IPS DF 19.7 (cell line): ENCODE measurements at places on chromosomes 1 and 21.

GRCh38 chr1:24762133-24762676, 17.0 kb downstream of the CLIC4 start:
- DNase-seq = no peak

GRCh38 chr1:207825719-207826556, 74.1 kb downstream of the CD46 start:
- no peak for DNase-seq

DNA sequence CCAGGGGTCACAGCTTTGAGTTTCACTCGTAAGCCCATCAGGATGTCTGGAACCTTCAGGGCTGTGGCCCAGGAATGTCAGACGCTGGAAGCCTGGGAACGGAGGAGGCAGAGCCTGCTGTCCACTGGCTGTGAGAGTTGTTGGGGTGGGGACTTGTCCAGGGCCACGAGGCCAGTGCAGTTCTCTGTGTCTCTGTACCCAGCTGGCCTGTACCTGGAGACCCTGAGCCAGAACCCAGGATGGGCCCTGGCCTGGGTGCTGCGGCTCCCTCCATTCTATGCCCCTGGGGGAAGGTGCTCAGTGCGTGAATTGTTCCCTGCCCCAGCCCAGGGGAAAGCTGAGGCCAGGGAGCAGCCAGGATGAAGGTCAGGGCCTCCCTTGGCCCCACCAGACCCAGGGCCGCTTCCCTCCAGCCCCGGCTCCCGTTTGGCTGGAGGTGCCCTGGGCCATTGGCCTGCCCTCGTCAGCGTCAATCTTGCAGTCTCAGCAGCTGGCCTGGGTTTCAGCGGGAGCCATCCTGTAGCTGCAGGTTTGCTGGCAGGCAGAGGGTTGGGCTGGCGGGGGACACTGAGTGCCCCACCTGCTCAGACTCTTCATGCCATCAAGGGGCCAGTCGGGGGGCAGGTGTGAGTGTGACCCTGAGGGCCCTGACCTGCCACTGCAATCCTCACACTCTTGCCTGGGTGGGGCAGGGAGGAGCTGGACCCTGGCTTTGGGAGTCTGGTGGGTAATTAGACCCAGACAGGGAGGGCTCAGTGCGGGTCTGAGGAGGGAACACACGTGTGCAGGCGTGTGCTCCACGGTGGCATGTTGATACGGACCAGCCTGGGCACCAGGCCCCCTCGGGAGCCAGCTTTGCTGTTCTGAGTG, 724 bp upstream of the CALML6 start:
- DNase-seq = no peak

GRCh38 chr1:244857761-244858160, 6.6 kb downstream of the HNRNPU start:
- DNase-seq = no peak

GRCh38 chr1:213982289-213982671, 5.5 kb upstream of the PROX1 start:
- no peak for DNase-seq

DNA sequence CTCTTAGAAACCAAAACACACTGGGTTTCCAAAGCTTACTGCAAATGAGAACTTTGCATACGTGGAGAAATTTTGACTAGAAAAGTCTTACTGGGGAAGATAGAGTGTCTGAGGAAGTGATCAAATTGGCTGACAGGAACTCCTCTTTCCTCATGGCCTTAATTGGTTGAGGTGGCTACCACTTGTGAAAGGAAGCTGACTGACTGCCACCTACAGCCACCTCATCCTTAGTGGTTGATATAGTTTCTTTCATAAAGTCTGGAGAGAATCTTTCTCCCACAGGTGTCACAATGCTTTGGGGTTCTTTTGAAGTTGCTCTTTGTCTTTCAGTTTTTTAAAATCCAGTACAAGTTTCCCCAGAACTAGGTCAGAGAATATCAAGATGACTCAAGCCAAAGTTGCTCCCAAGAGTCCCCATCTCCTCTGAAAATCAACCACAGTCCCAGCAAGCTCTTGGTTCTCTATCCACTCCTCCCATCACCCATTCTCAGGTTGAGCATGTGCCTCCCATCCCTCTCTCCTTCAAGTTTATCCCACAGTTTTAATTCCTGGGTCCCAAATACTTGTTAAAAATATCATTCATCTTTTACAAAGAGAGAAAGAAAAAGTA, 43.3 kb downstream of the GPR88 start:
- DNase-seq = no peak

DNA sequence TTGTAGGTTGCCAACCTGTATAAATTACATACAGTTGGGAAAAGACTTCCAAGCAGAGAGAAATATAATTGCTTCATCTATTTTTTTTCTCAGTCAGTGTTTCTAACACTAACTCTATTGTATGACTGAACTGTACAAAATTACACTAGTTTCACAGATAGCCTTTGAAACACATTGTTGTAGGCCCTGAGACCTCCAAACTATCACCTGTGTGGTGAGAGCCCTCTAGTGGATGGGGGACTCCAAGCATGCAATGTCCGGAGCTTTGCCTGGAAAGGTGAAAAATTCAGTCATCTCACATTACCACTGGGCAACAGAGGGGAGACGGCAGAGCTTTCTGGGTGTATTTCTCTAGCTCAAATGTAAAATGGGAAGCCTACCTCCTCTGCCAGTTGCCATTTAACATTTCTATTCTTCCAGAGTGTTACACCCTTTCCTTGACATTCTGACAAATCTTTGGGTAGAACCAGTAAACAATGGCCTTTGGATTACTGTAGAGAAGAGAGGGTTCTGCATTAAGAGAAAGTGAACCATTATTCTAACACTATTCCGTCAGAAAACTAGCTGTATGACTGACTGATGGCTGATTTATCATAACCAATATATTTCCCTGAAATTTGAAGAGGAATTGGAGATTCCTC, 212.2 kb downstream of the LYPLAL1 start:
- DNase-seq = peak; percentile 9

DNA sequence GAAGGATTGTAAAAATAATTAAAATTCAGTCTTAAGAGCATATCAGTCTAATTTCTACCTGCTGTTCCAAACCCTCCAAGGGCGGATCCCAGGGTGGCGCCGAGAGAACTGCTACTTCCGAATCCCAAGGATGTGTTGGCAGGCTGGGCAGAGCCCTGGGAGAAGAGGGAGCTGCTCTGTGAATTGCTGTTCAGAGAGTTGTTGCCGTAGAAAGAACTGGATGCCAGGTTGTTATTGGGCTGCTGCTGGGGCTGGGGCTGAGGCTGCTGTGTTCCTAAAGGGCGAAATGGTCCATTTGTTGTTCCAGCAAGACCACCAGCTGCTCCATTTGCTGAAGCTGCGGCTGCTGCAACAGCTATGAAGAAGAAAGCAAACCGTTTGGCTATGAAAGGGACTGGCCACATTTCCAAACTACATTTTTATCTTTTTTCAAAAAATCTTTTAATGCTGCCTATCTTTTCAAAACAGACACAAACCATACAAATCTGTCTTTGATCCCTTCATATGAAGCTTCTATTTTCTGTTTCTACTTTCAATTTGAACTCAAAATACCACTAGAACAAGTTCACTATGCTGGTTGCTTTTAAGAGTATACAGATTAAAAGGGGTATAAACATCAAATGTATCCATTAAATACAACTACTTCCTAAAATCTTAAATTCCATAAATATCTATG, 57.5 kb upstream of the SDC3 start:
- no peak for DNase-seq

- no peak for DNase-seq
Observed at GRCh38 chr21:42526379-42526727, 12.7 kb downstream of the SLC37A1 start.

DNA sequence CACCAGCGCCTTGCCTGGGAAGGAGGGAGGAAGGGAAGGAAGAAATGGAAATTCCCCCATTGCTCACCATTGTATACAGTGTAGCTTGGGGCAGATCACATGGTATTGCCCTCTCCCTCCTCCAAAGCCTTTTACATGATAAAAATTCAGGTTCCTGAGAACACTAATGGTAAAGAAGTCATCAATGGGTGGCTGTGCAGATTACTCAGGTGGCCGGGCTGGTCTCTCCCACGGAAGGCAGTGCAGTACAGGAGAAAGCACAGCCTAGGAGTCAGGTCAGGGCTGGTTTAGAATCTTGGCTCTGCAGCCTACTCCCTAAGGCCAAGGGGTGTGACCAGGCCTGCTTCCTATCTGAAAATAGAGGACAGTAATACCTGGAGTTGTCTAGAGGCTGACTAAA, 107.9 kb downstream of the SUSD4 start:
- no peak for DNase-seq

DNA sequence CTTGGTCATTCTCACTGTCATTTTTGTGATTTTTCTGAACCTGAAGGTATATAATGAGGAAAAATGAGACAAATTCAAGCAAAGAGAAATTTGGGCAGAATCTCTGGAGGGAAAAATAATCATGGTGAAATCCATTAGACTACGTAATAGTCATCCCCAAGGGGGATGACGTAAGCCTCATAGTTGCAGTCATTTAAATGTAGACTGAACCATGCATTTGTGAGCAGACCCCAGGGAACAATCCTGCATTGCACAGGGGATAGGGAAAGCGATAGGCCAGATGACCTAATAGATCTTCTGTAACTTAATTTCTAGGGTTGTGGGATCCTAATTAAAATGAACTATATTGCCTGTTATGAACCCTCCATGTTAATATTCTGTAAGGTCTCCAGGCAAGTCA, 167.4 kb upstream of the C1orf21 start:
- no peak for DNase-seq

DNA sequence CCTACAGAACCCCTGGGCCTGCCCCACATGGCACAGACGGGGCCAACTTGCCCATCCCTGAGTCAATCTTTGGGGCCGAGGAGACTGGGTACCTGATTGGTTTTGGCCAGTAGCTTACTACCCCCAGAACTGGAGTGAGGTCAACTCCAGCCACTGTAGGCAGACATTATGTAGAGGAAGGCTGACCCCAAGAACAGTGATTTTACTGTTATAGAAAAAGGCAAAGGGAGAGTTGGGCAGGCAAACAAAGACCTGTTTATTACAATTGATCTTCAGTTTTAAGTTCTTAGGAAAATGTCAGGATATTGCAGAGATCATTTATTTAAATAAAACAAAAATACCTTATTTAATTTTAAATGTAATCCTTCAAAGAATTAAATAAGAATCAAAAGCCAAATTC, 653.8 kb downstream of the NPHP4 start:
- no peak for DNase-seq

GRCh38 chr21:35547946-35548774, 499.1 kb upstream of the RUNX1 start:
- DNase-seq = no peak

- no peak for DNase-seq
Observed at GRCh38 chr21:29326914-29327554, 28.3 kb downstream of the BACH1 start.

DNA sequence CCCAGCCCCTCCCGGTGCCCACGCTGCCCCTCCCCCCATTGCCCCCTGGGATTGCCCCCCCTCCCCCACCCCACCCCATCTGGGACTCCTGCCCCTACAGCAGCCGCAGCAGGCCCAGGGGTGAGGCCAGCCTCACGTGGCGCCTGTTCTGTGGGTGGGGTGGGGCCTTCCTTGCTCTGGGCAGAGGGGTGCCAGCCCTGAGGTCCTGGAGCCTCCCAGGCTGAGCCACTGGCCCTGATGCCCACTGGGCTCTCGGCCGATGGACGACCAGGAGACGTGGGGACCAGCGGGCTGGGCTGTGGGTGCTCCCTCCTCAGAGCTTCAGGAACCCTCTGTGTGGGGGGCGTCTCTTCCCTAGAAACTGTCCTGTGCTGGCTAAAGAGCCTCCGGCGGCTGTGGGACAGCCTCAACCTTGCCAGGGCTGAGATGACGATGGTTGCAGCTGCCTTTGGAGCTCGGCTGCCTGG, 5.8 kb upstream of the C1orf159 start:
- no peak for DNase-seq

DNA sequence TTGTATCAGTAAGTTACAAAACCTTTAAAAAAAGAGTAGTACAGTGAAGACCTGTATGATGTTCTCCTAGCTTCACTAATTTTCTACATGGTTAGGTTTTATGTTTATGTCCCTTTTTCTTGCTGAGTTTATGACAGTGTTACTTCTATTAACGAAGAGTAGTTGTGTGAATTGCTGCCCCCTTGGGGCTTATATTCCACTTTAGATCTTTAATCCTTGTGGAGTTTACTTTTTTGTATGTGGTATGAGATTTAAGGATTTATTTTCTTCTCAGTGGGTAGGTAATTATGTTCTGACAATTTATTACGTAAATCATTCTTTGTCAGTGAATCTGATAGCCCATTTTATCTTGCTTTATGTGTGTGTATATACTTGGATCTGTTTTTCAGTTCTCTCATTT, 14.8 kb downstream of the KCTD3 start:
- DNase-seq = no peak

GRCh38 chr1:150963321-150964163, 11.1 kb downstream of the CERS2 start:
- no peak for DNase-seq

- DNase-seq = no peak
Observed at GRCh38 chr21:42472521-42472920, 23.5 kb downstream of the RSPH1 start.

GRCh38 chr1:100499194-100499811, 38.6 kb upstream of the GPR88 start:
- DNase-seq = no peak

DNA sequence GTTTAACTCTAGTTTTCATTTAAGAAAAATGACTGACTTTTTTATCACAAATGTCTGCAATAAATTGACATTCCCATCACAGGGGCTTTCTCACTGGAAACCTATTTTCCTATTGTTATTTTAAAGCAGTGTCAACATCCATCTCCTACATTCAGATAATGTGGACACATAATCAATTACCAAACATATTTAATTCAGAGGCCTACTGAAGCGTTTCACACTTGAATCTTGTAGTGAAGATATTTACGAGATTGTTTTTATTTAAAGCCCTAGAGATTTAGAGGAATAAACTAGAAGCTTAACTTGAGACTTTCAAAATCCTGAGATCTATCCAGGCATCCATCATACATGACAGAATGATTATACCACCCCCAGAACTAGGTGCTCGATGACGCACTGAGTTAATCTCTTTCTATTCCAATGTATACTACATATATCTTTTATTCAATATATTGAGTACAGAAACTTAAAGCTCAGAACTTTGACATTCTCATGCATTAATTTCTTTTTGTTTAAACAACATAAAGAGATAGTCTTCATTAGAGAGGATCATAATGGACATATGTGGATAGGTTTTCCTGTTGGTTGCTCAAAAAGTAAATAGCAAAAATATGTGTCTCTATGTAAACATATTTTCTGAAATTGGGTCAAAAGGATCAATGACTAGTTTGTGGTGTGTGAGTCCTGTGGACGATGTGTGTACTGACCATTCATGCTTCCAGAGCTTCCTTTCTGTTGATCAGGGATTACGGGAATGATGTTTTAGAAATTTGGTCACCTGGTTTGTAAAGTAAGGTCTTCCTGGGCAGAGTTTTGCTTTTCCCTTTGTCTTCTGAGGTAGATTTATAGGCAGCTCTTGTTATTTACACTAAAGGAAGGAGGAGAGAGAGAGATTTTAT, 171.5 kb upstream of the HMCN1 start:
- DNase-seq = no peak

- no peak for DNase-seq
Observed at GRCh38 chr1:100806601-100807000, 87.1 kb downstream of the VCAM1 start.

GRCh38 chr1:19770436-19771190, 29.1 kb downstream of the TMCO4 start:
- DNase-seq = no peak
